ENCODE measurements at places on chromosomes 4 and X. TPM values are rescaled to one million over a fixed set of nuclear protein-coding genes. Genes with fewer than 3 reads are reported as not detected.

The PPBP gene
- polyA plus RNA-seq = not detected

The TACC3 gene
- polyA plus RNA-seq = 7.0 TPM

The BRS3 gene
- not detected for polyA plus RNA-seq

The ARMCX1 gene
- polyA plus RNA-seq = 40.5 TPM

The SRPX gene
- 53.5 TPM for polyA plus RNA-seq

The EVC gene
- 11.5 TPM for polyA plus RNA-seq

The ADH1C gene
- 0.88 TPM for polyA plus RNA-seq

The RAB9A gene
- polyA plus RNA-seq = 41.7 TPM

The TMEM154 gene
- 0.63 TPM for polyA plus RNA-seq

The RXFP1 gene
- polyA plus RNA-seq = not detected

The ITM2A gene
- not detected for polyA plus RNA-seq

The AMBN gene
- not detected for polyA plus RNA-seq

The SYNPO2 gene
- polyA plus RNA-seq = 5.1 TPM

The DCLK2 gene
- 7.3 TPM for polyA plus RNA-seq

The PAQR3 gene
- polyA plus RNA-seq = 35.7 TPM

The TCEAL7 gene
- polyA plus RNA-seq = 35.8 TPM

The CHRNA9 gene
- not detected for polyA plus RNA-seq

The HTN3 gene
- polyA plus RNA-seq = not detected

The SSX4 gene
- polyA plus RNA-seq = not detected

The ADAMTS3 gene
- 0.77 TPM for polyA plus RNA-seq

The QRFPR gene
- polyA plus RNA-seq = not detected

The XAGE2 gene
- not detected for polyA plus RNA-seq

The SSX2 gene
- not detected for polyA plus RNA-seq

The TMEM31 gene
- polyA plus RNA-seq = not detected

The GYPA gene
- polyA plus RNA-seq = not detected

The GPC3 gene
- not detected for polyA plus RNA-seq

The GABRG1 gene
- polyA plus RNA-seq = not detected

The CSAG2 gene
- polyA plus RNA-seq = not detected

The NXF2 gene
- polyA plus RNA-seq = not detected
